ENCODE measurements at places on chromosomes 11 and 22. TPM values are rescaled to one million over a fixed set of nuclear protein-coding genes. Genes with fewer than 3 reads are reported as not detected.

The MAJIN gene
- not detected for total RNA-seq

The ISX gene
- total RNA-seq: not detected

The MS4A3 gene
- total RNA-seq: 2.4 TPM

The ARFGAP3 gene
- 4.6 TPM for total RNA-seq

The ROBO4 gene
- total RNA-seq: 12.1 TPM

The SCN3B gene
- total RNA-seq: not detected

The NUMA1 gene
- total RNA-seq: 322 TPM

The LRRC74B gene
- not detected for total RNA-seq

The TPBGL gene
- not detected for total RNA-seq

The P2RY6 gene
- 0.29 TPM for total RNA-seq

The PAK1 gene
- total RNA-seq: 49.0 TPM

The CRYBB2 gene
- not detected for total RNA-seq

The LMO2 gene
- 12.3 TPM for total RNA-seq

- no peak for DNase-seq
Observed at GRCh38 chr11:30774496-30775232, 188.5 kb upstream of the MPPED2 start.

DNA sequence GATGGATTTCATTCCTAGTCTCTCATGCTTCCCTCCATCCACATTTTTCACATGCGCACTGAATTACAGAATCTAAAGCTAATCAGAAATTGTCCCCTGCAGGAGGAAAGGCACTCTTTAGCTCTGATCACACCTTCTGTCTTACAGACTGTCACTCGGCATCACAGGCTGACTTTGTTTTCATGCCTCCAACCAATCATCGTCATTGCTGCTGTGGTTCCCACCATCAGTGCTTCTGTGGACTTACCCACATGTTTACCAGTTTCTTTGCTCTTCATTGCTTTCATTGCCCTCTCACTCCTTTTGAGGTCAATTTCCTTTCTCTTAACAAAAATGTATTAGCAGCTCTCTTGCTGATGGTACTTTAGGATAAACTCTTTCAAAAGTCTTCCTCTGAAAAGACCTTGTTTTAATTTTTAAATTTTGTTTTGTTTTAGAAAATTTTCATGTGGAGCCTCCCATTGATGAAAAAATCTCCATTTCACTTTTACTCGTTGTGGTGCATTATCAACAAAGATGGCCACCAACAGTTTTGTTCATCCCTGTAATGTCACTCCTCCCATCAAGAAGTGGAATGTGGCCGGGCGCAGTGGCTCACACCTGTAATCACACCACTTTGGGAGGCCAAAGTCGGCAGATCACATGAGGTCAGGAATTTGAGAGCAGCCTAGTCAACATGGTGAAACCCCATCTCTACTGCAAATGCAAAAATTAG is 20.2 kb upstream of the TREH start:
- DNase-seq: no peak

- DNase-seq: no peak
Observed at GRCh38 chr11:63996512-63996911, 10.3 kb downstream of the OTUB1 start.

GRCh38 chr11:108496643-108497256 is 1.4 kb downstream of the POGLUT3 start:
- DNase-seq: peak; percentile 21

DNA sequence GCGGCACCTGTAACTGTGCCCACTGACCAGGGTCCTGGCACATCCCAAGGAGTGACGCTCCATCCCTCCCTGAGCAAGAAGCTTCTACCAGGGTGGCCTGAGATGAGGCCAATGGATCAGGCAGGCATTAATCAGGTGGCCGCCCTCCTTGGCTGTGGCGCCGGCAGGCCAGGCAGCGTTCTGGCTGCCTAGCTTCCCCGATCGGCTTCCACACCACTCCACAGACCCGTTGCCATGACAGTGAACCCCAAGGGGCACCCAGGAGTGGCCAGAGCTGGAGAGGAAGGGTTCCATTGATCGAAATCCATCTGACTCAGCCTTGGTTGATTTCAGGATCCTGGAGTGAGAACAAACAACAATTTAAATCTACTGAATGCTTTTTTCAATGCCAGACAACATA is 20.5 kb downstream of the LRRC55 start:
- DNase-seq: no peak

- DNase-seq: no peak
Observed at GRCh38 chr11:19628018-19628417, 84.6 kb upstream of the NAV2 start.

GRCh38 chr11:11980200-11980599 is 28.2 kb downstream of the DKK3 start:
- peak; percentile 41 for DNase-seq

DNA sequence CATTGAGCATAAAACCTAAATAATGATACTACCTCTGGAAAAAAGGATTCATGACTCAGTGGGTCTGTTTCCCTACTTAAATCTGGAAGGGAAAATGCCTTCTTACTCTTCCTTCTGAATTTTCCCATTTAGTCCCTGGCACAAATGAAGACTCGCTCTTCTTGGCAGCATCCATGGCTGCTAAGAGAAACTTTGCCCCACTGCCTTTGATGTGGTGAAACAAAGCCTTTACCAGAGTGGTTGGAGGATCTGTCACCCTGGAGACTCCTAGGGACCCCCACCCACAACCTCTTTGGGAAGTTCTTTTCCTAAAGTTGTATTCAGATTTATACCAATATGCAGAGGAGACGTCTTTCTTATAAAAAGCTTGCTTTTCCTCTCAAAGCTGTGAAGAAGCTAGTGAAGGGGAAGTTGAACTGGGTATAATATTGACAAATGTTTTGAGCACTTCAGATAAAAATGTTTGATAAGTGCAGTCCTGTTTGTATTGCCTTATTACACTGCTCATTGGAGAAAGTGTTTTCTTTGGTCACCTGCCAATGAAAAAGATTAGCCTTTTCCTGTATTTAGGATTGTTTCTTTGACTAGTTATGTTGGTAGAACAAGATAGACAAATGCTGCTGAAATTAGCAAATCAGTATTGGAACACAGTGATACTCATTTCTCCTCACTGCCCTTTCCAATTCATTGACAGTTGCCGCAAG is 77.3 kb downstream of the ARFGAP2 start:
- DNase-seq: peak; percentile 37

GRCh38 chr22:44316393-44317122 is 3.8 kb upstream of the SHISAL1 start:
- DNase-seq: no peak

GRCh38 chr11:46480166-46480726 is 88.7 kb upstream of the CHRM4 start:
- DNase-seq: no peak

- peak; percentile 33 for DNase-seq
Observed at GRCh38 chr11:63813563-63814382, 517 bp downstream of the SPINDOC start.

GRCh38 chr22:46750863-46751443 is 11.5 kb upstream of the TBC1D22A start:
- DNase-seq: peak; percentile 73

- no peak for DNase-seq
Observed at GRCh38 chr11:119723243-119723951, 5.6 kb downstream of the NECTIN1 start.

DNA sequence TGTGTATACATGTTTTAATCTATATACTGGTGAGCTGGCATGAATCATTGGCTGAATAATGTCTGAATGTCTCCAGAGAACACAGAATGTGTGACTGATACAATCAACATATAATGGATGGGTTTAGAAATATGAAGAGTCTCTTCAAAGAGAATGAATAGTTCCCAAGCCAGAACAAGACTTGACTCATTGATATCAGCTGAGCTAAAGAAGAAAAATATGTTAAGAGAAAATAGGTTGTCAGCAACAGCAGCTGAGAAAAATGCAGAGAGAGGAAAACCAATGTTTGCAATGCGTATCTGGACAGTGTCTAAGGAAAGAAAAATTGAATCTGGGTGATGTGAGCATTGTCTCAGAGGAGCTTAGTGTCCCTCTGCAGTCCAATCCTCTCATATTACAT is 1281.8 kb upstream of the TENM4 start:
- no peak for DNase-seq

DNA sequence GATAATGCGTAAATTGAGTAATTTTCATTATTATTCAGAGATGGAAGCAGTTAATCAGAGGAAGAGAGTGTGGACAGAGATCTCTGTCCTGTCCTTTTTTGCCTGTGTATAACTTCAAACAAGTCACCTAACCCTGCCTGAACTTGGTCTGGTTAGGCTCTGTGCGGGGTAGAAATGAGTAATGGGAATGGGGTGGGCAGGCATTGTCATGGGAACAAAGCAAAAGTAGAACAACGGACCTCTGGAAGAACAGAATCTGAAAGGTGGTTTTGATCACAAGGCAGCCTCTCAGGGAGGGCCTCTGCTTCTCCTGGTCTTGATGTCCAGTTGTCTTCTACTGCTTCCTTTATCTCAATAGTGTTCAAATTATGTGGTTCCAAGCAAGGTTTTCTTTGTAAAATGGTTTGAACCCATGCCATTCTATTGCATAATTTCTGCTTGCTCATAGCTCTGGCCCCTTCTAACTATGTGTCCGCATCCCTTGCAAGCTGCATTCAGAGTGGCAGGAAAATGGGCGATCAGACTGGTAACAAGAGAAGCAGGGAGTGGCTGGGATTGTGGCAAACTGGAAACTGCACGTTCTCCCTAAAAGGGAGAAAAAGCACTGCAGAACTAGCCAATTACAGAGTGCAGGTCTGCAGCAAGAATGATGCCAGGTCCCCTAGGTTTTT is 76.1 kb downstream of the PRR5L start:
- no peak for DNase-seq

GRCh38 chr22:41524251-41524661 is 20.0 kb downstream of the POLR3H start:
- DNase-seq: peak; percentile 92

GRCh38 chr11:76836613-76837291 is 24.0 kb upstream of the ACER3 start:
- peak; percentile 48 for DNase-seq

GRCh38 chr11:119441898-119442243 is 18.9 kb upstream of the THY1 start:
- no peak for DNase-seq

GRCh38 chr11:45930951-45931570 is 8.6 kb downstream of the LARGE2 start:
- no peak for DNase-seq

- peak; percentile 95 for DNase-seq
Observed at GRCh38 chr22:35430897-35431322, 31.0 kb downstream of the MCM5 start.

DNA sequence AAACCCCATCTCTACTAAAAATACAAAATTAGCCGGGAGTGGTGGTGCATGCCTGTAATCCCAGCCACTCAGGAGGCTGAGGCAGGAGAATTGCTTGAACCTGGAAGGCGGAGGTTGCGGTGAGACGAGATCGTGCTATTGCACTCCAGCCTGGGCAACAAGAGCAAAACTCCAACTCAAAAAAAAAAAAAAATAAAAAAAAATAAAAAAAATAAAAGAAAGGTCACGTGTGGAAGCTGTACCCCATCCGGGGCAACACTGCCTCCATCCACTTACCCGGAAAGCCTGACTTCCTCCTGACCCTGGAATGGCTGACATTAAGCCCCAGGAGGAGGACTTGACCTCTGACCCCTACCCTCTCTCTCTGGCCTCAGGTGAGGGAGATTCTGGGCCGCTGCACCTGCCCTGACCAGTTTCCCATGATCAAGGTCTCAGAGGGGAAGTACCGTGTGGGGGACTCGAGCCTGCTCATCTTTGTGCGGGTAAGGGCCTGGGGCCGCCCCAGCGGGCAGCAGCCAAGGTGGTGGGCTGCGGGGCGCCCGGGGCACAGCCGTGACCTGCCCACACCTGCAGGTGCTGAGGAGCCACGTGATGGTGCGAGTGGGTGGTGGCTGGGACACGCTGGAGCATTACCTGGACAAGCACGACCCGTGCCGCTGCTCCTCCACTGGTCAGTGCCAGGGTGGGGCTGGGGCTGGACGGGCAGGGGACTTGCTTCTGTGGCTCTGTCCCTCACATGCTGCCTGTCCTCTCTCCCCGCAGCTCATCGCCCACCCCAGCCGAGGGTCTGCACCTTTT is 3.8 kb downstream of the GAS2L1 start:
- no peak for DNase-seq

GRCh38 chr11:72738199-72739141 is 13.7 kb downstream of the ARAP1 start:
- peak; percentile 52 for DNase-seq

GRCh38 chr11:103220133-103220532 is 110.9 kb downstream of the DYNC2H1 start:
- DNase-seq: no peak

- DNase-seq: no peak
Observed at GRCh38 chr11:10373929-10374328, 69.1 kb downstream of the ADM start.

- peak; percentile 96 for DNase-seq
Observed at GRCh38 chr11:60841797-60842667, at the start of gene CCDC86. CCDC86 (plus strand) TSS chr11:60842113; CDS start chr11:60842125, 12 bp downstream.

GRCh38 chr22:49670456-49671330 is 157.0 kb downstream of the BRD1 start:
- DNase-seq: peak; percentile 23

- DNase-seq: no peak
Observed at GRCh38 chr11:61667684-61668305, 12.4 kb upstream of the DAGLA start.
